ENCODE measurements at places on chromosomes 3 and 15.

- no peak for DNase-seq
These were observed 38.5 kb downstream of the SMAD3 start for GRCh38 chr15:67103869-67104268.

DNA sequence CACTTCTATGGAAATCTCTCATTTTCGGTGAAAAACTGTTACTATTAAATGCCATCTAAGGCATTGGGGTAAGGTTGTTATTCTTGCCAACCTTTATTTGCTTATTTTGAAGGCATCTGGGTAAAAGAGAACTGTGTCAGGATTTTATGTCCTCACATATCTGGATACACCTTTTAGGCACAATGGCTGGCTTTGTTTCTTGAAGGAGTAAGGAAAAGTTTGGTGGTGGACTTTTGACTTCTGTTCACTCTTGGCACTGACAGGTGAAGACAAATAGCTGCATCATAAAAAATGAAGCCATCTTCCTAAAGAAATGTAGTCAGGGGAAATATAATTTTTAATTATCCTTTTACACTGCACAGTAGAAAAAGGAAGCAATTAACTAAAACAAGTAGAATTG lies 310.0 kb downstream of the CNTN3 start:
- no peak for DNase-seq

DNA sequence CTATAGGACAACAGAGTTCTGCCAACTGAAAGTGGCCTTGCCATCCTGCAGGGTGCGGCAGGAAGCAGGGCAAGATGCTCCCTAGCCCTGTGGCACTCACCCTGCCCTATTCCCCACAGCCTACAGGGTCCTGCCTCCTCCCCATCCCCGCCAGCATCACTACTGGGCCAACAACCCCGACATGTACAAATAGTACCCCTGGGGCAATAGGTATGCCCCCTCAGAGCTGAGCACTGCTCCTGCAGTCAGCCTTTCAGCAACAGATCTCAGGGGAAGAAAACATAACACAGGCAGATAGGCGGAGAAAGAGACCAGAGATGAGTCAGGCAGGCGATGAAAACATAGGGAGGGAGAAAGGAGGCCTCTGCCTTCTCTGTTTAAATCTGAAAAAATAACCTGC lies 74.7 kb downstream of the XXYLT1 start:
- DNase-seq, result no peak

- no peak for DNase-seq
These were observed 140.7 kb downstream of the TCF12 start for GRCh38 chr15:57059026-57059660.

- no peak for DNase-seq
These were observed 256.0 kb upstream of the CBLB start for GRCh38 chr3:106124818-106125217.

- DNase-seq, result no peak
These were observed 80.1 kb upstream of the DGKG start for GRCh38 chr3:186442162-186442561.

DNA sequence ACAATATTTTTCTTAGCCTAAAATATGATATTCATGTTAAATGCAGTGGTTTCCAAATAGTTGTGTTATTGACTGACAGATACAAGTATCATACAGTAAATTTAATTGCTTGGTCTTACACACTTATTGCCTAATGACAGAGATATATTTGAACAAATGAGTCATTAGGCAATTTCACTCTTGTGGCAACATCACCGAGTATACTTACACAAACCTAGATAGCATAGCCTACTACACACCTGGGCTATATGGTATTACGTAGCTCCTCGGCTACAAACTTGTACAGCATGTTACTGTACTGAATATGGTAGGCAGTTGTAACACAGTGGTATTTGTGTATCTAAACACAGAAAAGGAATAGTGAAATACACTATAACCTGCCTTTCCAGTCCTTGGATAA lies 50.3 kb downstream of the SERPINI1 start:
- DNase-seq, result no peak

DNA sequence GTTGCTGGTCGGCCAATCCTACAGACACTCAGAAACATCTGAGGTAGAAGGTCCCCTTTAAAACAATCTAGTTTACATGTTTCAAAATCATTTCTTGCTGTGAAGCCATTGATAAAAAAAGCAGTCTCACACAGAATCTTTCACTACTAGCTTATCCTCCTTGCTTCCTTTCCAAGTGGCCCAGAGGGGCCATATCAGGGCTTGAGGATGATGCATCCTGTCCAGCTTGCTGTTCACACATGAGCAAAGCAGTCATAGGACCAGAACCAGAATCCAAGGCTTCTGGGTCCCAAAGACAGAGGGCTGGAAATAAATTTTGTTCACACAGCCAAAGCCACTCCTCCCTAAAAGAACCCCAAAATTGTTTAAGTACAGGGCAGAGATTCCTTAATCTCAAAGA lies 9.2 kb upstream of the LYZL4 start:
- DNase-seq, result no peak

GRCh38 chr3:124384527-124384926 lies 345.7 kb upstream of the UMPS start:
- no peak for DNase-seq

GRCh38 chr3:10901296-10901945 lies 85.4 kb downstream of the SLC6A11 start:
- DNase-seq, result no peak

DNA sequence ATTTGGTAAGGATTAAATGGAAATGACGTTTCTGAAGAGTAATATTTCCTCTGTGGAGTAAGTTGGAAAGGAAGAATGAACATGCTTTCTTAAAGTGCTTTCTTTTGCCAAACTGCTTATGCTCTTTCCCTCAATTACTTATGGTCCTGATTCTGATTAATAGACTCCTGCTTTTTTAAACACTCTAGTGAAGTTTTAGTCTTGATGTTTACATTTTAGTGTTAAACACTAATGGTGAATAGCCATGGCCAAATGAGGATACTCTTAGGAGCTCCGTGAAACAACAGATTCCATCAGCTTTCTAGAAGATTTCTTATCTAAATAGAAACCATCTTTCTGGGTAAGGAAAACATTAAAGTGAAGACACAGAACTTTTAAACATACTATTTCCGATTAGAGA lies 117.6 kb downstream of the P3H2 start:
- DNase-seq, result no peak

DNA sequence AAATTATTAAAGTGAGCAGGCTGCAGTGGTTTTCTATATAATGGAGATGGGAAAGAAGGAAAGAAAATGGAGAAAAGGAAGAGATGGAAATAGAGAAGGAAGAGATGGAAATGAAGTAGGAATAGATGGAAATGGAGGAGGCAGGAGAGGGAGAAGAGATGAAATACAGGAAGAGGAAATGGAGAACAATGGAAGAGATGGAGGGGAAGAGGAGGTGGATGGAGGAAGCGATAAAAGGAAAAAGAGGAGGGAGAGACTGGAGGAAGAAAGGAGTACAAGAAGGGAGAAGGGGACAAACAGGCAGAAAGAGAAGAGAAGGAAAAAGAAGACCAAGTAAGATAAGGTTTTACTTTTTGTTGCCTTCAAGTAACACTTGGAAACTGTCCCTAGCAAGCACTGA lies 67.6 kb downstream of the CLASP2 start:
- no peak for DNase-seq

GRCh38 chr3:41173926-41174885 lies 25.1 kb upstream of the CTNNB1 start:
- DNase-seq, result no peak

- DNase-seq, result no peak
These were observed 12.9 kb upstream of the KCNAB1 start for GRCh38 chr3:156107504-156107903.

DNA sequence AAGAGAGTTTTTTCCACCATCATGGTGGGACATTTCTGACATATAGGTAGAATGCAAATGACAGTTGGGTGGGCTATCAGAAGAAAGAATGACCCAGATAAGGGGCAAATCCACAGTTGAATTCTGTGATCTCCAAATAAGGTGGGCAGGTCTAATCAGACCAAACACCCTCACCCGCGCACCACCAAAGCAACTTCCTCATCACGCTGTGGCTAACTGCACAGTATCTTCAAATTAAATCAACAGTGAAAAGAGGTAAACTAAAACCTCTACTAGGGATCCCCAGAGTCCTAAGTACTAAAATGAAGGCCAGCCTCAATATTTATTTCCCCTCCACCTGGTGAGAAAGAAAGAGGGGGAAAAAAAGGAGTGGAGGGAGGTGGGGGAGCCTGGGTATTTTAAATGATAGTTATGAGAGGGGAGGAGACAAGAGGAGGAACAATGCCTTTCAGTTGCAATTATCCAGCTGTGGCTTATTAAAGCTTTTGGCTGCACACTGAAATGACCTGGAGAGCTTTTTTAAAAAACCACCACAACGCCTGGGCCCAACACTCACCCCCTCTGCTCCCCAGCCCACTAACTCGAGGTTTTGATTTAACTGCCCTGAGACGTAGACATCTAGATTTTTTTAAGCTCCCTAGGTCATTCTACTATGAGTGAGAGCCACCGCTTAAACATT lies 61.0 kb downstream of the LRIG1 start:
- no peak for DNase-seq

GRCh38 chr3:101453961-101454360 lies 59.1 kb downstream of the SENP7 start:
- DNase-seq, result no peak

- DNase-seq, result no peak
These were observed 39.5 kb downstream of the ANP32A start for GRCh38 chr15:68781217-68781616.

DNA sequence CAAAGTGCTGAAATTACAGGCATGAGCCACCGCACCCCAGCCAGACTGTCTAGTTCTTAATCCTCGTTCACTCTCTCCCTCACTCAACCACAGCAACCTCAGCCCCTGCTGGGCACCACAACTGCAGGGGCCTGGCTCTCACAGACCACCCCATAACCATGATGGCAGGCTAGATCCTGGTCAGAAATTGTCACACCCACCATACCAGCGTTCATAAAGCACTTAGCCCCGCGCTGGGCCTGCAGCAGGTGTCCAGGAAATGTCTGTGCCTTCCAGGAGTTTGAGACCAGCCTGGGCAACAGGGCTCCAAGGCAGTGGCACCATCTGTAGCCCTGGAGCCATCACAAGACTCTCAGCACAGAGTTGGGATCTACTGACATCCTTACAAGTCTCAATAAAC lies 1.9 kb downstream of the SHISA5 start:
- no peak for DNase-seq

GRCh38 chr3:48685293-48685602 lies 467 bp downstream of the NCKIPSD start:
- DNase-seq, result no peak
